ENCODE measurements at places on chromosomes 12 and 14.
A peak's percentile ranks its signal among the peaks of the same experiment; 100 is the strongest.

GRCh38 chr14:74941676-74942097 is 13.7 kb downstream of the PGF start:
- peaks cover 28% of the 10 kb centered on the region for H3K36me3 ChIP-seq
- H3K4me3 ChIP-seq = no peak overlapping the region
- peaks cover 49% of the 10 kb centered on the region for H3K4me1 ChIP-seq
- H3K27me3 ChIP-seq = no peaks in the 10 kb centered on the region
- DNase-seq = no peak

DNA sequence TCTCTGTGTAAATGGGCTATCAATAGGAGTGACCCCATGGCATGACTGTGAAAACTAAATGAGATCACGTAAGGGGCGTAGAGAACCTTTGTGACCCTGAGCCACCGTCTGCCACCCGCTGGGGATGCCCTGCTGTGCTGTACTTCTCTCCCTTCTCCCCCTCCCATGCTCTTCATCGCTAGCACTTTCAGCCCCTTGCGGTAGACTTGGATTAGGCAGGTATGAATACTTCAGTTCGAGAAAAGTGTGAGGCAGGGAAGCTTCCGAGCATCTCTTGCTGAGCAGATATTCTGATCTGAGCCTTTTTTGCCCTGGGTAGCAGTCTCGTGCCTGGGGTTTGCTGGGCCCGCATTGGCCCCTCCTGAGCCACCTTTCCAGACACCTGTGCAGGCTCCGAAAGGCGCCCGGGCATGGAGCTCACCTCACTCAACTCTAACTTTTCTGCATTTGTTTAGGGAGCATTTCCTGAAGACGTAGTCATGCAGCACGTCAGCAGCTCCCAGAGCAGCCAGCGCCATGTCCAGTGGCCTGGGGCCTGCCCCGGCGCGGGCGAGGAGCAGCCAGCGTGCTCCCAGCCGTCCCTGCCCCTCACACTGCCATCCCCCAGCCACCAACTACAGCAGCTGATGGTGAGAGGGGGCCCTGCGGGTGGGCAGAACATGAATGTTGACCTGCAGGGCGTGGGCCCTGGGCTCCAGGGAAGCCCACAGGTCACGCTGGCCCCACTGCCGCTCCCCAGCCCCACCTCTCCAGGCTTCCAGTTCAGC is 40.4 kb downstream of the DDX51 start:
- peaks cover 16% of the 10 kb centered on the region for H3K36me3 ChIP-seq
- H3K27ac ChIP-seq = no peak overlapping the region
- no peak overlapping the region for H3K4me3 ChIP-seq

DNA sequence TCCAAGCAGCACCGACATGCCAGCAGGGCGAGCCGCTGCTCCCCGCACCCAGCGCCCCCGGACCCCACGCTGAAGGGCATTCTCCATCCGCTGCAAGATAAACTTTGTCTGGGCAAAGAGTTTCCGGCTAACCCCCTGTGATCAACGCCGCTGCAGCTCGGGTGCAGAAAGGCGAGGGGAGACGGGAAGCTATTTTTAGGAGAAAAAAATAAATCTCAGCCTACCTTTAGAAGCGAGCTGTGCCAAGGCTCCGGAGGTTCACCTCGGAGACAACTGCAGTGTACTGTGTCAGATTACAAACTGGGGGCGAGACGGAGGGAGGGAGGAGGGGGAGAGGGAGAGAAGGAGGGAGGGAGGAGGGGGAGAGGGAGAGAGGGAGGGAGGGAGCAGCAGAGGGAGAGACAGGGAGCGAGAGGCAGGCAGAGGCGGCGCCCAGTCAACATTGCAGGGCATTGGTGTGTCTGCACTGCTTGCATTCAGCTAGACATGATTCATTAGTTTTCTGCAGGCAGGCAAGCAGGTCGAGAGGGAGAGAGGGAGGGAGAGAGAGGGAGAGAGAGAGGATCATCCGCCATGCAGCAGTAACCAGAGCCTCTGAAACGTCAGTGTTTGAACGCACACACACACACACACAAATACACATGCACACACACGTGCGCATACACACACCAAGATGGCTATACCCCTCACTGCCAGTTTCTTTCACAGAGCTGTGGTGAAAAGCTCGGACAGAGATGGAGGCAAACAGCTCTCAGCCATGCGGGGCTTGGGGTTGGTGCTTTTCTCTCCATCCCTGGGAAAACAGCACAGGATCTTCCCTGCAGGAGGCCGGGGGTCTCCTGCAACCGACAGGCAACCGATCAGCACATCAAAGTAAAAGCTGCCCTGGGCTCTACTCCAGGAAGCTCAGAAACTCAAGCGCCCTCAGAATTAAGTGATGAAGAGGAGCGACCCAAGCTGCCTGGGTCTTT is at the start of gene RIMBP2:
RIMBP2 (minus strand) TSS at position 302 of the 971 bp plus-strand sequence. CDS start 237,286 bp downstream, outside the sequence.
- no peaks in the 10 kb centered on the region for H3K36me3 ChIP-seq
- no peak within 1 kb of the TSS for H3K27ac ChIP-seq
- H3K4me3 ChIP-seq = peak within 1 kb of the TSS; percentile 27
- H3K4me1 ChIP-seq = peaks cover 28% of the 10 kb centered on the region
- DNase-seq = peak; percentile 66

- peaks cover 3% of the 10 kb centered on the region for H3K4me1 ChIP-seq
- peak overlapping the region; percentile 35 for H3K27ac ChIP-seq
- H3K27me3 ChIP-seq = no peaks in the 10 kb centered on the region
- no peak overlapping the region for H3K4me3 ChIP-seq
- DNase-seq = no peak
Measured at GRCh38 chr12:80217011-80217535, 117.7 kb downstream of the OTOGL start.

- H3K36me3 ChIP-seq = no peaks in the 10 kb centered on the region
- peaks cover 14% of the 10 kb centered on the region for H3K27me3 ChIP-seq
- H3K4me3 ChIP-seq = no peak overlapping the region
- H3K4me1 ChIP-seq = peaks cover 13% of the 10 kb centered on the region
- H3K27ac ChIP-seq = peak overlapping the region; percentile 25
Measured at GRCh38 chr12:52371716-52372115, 4.4 kb upstream of the KRT85 start.
